Activated naive CD4-positive, alpha-beta T cell (primary cell): ENCODE measurements at places on chromosomes 4 and X.

DNA sequence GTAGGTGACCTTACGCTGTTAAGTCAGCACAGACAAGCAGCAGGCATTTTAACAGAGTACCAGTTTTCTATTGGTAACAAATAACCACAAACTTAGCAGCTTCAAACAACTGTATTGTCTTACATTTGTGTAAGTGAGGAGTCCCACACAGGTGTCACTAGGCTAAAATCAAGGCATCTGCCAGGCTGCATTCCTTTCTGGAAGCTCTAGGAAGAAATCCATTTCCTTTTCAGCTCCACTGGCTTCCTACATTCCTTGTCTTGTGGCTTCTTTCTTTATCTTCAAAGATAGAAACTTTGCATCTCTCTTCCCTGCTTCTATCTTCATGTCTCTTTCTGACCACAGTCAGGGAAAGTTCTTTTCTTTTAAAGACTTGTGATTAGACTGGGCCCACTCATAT is 139.9 kb downstream of the TMEM144 start:
- DNase-seq, result no peak

DNA sequence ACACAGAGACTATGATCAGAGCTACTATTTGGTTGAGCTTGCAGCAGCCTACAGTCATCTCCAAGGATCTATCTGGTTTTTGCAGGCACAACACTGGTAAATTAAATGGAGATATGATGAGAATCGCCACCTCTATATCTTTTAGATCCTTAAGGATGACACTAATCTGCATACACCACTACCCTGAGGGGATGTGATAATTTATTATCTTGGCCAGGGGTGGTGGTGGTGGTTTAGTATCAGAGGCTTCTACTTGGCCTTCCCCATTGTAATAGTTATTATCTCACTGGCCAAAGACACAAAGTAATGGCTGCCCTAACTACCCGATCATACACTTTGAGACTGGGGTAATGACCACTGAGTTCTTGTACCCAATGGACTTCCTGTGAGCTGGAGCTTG is 21.2 kb downstream of the CCDC160 start:
- no peak for DNase-seq

DNA sequence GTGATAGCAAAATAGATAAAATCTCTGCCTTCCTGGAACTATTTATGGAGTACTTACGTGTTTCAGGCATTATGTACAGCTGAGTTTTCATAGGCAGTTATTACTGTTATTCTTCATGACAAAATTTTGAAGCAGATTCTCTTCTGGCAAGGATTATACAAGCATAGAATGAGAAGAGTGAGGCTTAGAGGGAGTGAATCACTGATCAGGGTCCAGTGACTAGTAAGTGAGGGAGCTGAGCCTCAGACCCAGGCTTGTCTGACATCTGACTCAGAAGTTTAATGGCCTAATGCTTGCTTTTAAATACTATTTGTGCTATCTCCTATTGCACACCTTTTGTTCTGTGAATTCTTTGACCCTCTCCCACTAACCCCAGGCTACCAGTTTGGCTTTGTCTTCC is 110.6 kb downstream of the DTHD1 start:
- DNase-seq, result no peak

GRCh38 chrX:152640034-152640818 is 2.5 kb downstream of the GABRQ start:
- no peak for DNase-seq

DNA sequence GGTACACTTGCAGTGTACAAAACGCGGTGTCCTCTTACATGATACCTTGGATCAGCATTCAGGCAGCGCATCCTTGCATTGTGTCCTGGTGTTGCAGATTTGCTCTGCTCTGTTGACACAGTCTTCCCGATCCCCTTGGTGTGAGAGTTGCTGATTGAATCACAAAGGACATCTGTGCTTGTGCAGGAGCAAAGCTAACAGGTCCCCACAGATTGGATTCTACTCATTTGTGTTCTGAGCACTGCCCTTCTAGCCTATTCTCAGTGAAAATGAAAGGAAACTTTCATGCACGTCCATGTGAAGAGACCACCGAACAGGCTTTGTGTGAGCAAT is 171.4 kb downstream of the FRMPD4 start:
- no peak for DNase-seq

- no peak for DNase-seq
Observed at GRCh38 chr4:180852738-180853137, 1390.5 kb upstream of the TENM3 start.

- DNase-seq, result no peak
Observed at GRCh38 chrX:134604701-134605311, 53.5 kb downstream of the PLAC1 start.
